ENCODE measurements at places on chromosomes 6 and 20. TPM values are rescaled to one million over a fixed set of nuclear protein-coding genes. Genes with fewer than 3 reads are reported as not detected.
A peak's percentile ranks its signal among the peaks of the same experiment; 100 is the strongest.

DNA sequence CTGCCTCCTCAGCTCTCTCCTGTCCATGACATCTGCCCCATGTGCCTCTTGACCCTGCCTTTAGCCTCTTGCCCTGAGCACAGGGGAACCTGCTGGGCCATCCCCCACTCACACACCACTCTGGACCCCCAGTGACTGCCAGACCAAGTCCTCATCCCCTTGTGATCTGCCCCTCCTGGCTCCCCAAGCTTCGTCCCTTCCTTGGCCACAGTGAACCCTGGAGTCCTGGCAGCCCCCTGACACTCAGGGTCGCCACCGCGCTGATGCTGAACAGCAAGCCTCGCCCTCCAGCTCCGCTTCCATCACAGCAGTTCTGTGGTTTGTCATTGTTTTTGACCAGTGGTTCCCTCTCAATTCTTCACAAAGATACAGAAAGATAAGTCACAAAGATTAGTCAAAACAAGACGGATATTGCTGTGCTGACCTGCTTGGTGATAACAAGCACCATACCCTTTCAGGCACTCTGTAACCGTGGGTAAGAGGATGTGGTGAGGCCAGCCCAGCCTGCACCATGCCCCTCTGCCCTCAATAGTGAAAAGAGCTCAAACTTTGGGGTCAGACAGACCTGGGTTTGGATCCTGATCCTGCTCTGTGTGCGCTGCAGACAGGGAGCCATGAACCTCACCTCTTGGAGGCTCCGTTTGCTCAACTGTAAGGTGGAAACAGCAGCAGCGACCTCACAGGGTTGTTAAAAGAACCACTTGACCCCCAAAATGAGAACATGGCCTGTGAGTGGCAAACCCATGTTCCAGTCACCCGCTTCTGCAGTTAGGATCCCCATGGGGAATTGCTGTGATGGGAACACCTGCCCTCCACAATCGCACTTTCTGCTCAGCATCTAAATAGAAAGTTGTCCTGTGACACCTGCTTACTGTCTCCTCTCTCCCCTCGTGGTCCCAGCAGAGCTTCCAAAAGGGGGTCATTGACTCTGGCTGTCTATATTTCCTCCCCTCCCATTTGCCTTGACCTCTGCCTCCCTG, 114.5 kb downstream of the TOX2 start:
- DNase-seq = peak; percentile 33
- H3K36me3 ChIP-seq = no peaks in the 10 kb centered on the region

The EYA2 gene
- total RNA-seq = 0.66 TPM

DNA sequence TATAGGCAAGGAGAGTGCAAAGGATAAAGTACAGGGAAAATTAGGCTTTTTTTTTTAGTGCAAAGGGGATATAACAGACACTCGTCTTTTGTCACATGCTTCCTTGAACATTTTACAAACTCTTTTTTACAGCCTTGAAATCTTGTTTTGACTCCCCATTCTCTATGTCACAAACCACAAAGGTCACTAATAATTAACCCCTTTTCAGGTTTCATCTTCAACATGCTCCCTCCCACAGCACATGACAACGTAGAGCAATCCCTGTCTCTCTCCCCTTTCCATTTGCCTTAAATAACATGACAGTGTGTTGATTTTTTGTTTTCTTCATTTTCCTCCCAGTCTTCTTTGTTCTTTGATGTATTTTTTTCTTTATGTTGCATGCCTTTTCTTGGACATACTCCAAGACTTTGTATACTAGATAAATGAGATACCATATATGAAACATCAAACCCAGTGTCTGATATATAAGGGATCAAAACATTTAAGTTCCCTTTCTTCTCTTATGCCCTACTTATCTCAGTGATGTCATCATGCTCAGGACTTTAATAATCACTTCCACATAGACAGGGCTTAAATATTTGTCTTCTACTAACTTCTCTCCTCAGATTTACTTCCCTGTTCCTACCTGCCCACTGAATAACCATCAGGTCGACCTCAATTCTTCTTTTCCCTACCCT, 378.7 kb upstream of the HSF2 start:
- H3K36me3 ChIP-seq = no peaks in the 10 kb centered on the region
- no peaks in the 10 kb centered on the region for H3K4me1 ChIP-seq
- DNase-seq = no peak
- no peak overlapping the region for H3K27ac ChIP-seq
- H3K4me3 ChIP-seq = no peak overlapping the region

GRCh38 chr6:168157272-168158212, 78.5 kb upstream of the FRMD1 start:
- no peak overlapping the region for H3K27ac ChIP-seq
- no peak for DNase-seq
- peaks cover 4% of the 10 kb centered on the region for H3K4me1 ChIP-seq
- H3K27me3 ChIP-seq = no peaks in the 10 kb centered on the region

- no peaks in the 10 kb centered on the region for H3K27me3 ChIP-seq
- H3K36me3 ChIP-seq = no peaks in the 10 kb centered on the region
- DNase-seq = no peak
- H3K27ac ChIP-seq = no peak overlapping the region
These were observed 33.3 kb downstream of the THBS2 start for GRCh38 chr6:169220068-169220964.

DNA sequence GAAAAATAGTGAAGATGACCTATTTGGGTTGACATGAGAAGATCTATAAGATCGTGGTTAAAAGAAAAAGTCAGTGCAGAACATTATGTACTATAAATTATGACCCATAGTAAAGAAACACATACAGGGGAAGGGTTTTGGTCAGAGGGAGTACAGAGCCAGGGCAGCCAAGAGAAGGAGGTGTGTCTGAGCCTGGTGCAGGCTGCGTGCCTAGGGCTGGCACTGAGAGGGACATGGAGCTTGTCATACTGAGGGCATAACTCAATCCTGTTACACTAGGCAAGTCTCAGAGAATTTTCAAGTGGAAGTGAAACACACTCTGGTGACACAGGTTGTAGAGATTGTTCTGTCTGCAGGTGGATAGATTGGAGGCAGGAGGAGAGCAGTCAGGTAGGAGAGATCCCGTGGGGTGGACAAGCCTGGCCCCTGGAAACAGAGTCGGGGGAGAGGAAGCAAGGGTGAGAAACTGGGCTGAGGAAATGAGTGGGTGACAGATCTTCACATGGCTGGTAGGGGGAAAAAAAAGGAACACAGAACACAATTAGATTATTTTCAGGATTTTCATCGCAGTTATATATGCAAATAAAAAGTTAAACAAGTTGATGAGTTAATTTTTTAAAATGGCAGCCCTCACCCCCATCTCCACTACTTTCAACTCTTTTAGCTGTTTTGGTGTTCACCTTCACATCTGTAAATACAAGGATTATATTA, 18.5 kb upstream of the RNF39 start:
- no peaks in the 10 kb centered on the region for H3K36me3 ChIP-seq
- H3K4me3 ChIP-seq = no peak overlapping the region
- no peak for DNase-seq
- no peaks in the 10 kb centered on the region for H3K27me3 ChIP-seq
- H3K27ac ChIP-seq = no peak overlapping the region
- peaks cover 4% of the 10 kb centered on the region for H3K4me1 ChIP-seq

DNA sequence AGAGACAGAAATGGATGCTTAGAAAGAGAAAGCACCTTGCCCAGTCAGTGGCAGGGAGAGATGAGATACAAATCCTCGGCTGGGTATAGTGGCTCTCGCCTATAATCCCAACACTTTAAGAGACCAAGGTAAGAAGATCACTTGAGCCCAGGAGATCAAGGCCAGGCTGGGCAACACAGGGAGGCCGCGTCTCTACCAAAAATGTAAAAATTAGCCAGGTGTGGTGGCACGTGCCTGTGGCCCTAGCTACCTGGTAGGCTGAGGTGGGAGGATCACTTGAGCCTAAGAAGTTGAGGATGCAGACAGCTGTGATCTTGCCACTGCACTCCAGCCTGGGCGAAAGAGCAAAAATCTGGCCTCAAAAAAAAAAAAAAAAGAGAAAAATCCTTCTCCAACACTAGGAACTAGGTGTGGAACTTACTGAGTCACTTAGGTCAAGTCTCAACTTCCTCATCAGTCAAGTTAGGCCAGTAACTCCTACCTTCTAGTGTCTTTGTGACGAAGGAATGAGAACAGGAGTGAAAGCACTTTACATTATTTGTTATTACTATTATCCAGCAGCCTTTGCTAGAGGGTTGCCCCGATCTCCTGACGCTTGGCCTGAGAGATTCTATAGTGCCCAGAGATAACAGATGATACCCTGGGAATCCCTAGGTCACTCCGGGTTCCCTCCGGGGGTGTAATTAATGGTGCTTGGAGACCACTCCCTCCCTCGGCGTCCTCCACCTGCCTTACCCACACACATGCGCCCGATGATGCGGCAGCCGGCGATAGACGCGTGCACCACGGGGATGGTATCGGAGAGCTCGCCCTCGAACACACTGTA, 918 bp downstream of the EIF6 start:
- peaks cover 31% of the 10 kb centered on the region for H3K36me3 ChIP-seq
- peaks cover 25% of the 10 kb centered on the region for H3K4me1 ChIP-seq
- H3K4me3 ChIP-seq = peak overlapping the region; percentile 80
- DNase-seq = no peak

DNA sequence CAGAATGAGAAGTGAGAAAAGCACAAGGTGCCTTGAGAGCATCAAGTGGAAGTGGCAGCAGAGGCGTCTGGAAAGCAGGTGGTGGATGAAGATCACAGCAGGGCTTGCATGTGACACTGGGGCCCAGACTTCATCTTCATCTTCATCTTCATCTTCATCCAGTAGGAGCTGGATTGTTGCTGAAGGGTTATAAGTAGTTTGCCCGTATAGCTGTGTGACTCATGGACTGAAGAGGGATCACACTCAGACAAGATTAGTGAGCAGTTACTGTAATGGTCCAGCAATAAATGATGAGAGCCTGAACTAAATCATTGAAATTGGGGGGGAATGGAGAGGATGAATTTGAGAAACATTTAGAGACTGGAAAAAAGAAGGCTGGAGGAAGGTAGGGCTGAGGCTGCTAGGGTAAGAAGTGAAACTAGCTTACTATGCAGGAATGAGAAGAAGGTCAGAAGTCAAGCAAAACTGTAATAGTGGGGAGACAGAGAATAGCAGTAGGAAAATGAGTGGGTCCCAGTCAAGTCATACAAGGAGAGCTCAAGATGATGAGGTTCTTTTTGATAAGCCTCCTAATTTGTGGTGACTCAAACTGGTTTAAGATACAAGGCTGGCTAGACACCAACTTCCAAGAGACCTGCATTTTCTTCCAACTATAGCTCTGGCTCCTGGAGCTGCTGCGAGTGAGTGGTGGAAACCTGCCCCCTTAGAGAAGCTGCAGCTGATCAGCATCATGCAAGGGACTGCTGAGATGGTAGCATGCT, 92.3 kb upstream of the BEND6 start:
- no peaks in the 10 kb centered on the region for H3K36me3 ChIP-seq
- no peak for DNase-seq
- no peak overlapping the region for H3K27ac ChIP-seq
- no peaks in the 10 kb centered on the region for H3K27me3 ChIP-seq

DNA sequence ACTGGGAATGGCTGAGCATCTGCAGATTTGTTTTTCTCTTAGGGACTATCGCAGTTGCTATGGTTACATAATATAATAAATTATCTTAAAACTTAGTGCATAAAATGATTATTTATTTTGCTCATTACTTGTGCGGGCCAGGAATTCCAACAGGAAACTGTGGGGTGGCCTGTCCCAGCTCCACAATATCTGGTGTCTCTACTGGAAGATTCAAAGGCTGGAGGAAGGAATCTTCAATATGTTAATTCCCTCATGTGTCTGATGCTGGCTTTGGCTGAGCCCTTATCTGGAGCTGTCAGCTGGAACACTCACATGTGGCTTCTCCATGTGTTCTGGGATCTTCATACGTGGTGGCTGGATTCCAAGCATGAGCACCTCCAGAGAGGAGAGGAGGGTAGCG, 23.9 kb upstream of the B3GAT2 start:
- no peaks in the 10 kb centered on the region for H3K27me3 ChIP-seq
- no peaks in the 10 kb centered on the region for H3K4me1 ChIP-seq
- no peak overlapping the region for H3K27ac ChIP-seq
- H3K36me3 ChIP-seq = no peaks in the 10 kb centered on the region
- H3K4me3 ChIP-seq = no peak overlapping the region

GRCh38 chr6:157325069-157325805, 1.9 kb upstream of the TMEM242 start:
- DNase-seq = no peak
- H3K27me3 ChIP-seq = no peaks in the 10 kb centered on the region
- peaks cover 14% of the 10 kb centered on the region for H3K4me1 ChIP-seq
- H3K4me3 ChIP-seq = no peak overlapping the region

The RAB44 gene
- 1.3 TPM for total RNA-seq

DNA sequence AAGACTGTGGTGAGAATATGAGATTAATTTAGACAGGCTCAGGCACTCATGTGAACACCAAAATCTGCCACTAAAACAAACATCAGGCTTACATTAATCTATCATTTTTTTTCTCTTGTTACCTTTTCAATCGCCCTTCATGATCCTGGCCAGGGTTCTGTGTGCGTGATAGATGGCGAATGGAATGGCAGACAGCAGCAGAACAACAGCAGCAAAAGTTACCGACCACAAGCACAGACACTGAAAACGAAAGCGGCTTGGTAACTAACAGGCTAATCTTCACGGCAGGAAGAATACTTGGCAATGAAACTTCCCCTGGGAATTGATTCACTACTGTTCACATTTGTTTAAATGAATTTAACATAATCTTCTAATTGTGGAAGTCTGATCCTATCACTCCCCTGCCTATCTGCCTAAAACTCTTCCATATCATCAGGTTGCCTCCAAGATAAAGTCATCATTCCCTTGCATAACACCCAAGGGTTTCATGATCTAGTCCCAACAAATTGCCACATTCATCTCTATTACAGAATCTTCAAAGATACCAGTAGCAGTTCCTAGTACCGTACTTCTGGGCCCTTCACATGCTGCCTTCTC, 28.7 kb downstream of the PTPRK start:
- peak overlapping the region; percentile 69 for H3K27ac ChIP-seq
- no peaks in the 10 kb centered on the region for H3K27me3 ChIP-seq
- no peaks in the 10 kb centered on the region for H3K36me3 ChIP-seq
- peaks cover 23% of the 10 kb centered on the region for H3K4me1 ChIP-seq

- H3K27ac ChIP-seq = no peak overlapping the region
- H3K4me3 ChIP-seq = no peak overlapping the region
- no peaks in the 10 kb centered on the region for H3K36me3 ChIP-seq
- DNase-seq = no peak
- no peaks in the 10 kb centered on the region for H3K27me3 ChIP-seq
These were observed 96.1 kb downstream of the ATXN1 start for GRCh38 chr6:16665182-16665581.

- no peak overlapping the region for H3K27ac ChIP-seq
- no peaks in the 10 kb centered on the region for H3K27me3 ChIP-seq
- H3K4me3 ChIP-seq = no peak overlapping the region
These were observed 47.4 kb upstream of the FAM83D start for GRCh38 chr20:38878866-38879265.

DNA sequence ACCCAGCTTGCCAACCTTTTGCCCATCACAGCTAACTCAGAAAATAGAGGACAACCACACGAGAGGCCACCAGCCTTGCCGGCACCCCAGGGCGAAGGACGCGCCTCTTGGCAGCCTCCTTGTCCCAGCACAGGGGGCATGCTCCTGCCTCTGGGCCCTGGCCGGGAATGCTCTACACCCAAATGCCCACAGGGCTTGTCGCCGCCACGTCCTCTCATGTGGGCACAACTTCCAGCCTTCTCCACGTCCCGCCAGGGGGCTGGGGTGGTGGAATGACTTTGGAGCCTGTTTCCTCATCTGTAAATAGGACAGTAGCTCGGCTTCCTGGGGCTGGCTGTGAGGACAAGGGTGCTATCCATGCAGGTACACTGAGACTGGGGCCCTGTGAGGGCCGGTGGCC, 152.4 kb upstream of the MLN start:
- H3K4me3 ChIP-seq = no peak overlapping the region
- no peaks in the 10 kb centered on the region for H3K4me1 ChIP-seq
- no peaks in the 10 kb centered on the region for H3K36me3 ChIP-seq
